ENCODE measurements at places on chromosomes 2 and 18.

DNA sequence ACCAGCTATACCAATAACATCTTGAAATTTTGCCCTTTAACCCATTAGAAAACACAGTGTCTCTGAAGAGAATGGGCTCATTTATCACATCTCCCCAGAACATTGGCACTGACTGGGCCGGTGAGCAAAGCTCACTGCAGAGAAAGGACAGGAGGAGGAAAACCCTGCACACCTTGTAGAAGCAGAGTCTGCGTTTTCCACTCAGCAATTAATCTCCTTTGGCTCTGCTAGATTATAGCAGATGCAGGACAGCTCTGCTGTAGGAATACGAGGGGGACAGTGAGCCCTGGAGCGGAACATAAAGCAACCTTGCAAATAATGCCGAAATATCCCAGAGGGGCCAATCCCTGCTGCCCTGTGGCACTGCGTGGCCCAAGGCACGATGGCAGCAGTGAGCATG lies 113.9 kb downstream of the TSN start:
- no peak for DNase-seq

- no peak for DNase-seq
These were observed 13.3 kb downstream of the RAB1A start for GRCh38 chr2:65116645-65117044.

GRCh38 chr2:96636551-96637171 lies 1.5 kb downstream of the KANSL3 start:
- DNase-seq, result no peak

DNA sequence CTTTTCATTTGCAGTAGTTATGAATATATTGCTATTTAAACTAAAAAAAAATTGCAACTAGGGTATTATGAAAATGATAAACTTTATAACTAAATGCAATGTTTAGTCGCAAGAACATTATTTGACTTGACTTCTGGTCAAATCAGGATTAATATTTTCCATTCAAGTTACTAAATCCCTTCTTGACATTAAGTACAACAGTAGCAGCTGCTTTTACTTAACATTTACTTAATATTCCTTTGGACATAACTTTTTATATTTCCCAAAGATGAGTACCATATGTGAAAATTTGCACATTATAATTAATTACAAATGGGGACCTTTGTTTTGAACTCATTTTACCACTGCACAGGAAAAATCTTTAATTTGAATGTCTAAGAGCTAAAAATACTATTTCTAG lies 74.0 kb downstream of the PMS1 start:
- no peak for DNase-seq

DNA sequence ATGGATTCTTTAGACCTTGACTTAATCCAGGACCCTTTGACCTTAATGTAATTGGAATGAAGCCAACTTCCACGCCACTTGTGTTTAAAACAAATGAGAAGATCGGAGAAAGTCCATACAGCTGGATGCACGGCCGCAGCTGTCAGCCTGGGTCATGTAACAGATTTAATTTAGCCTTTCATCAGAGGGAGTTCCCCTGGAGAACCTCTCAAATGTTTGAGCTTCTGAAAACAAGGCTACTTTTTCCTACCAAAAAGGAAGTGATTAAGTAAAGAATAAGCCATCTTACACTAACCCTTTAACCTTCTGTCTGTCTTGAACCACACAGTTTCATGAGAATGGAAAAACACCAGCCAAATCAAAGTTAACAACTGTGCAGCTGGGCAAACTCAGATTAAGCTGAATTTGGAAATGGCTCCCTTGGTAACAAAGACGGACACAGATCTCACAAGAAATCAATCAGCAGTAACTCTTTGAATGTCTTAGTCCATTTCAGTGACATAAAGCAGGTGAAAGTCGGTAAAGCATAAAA lies 103.6 kb downstream of the DOCK10 start:
- DNase-seq, result no peak

DNA sequence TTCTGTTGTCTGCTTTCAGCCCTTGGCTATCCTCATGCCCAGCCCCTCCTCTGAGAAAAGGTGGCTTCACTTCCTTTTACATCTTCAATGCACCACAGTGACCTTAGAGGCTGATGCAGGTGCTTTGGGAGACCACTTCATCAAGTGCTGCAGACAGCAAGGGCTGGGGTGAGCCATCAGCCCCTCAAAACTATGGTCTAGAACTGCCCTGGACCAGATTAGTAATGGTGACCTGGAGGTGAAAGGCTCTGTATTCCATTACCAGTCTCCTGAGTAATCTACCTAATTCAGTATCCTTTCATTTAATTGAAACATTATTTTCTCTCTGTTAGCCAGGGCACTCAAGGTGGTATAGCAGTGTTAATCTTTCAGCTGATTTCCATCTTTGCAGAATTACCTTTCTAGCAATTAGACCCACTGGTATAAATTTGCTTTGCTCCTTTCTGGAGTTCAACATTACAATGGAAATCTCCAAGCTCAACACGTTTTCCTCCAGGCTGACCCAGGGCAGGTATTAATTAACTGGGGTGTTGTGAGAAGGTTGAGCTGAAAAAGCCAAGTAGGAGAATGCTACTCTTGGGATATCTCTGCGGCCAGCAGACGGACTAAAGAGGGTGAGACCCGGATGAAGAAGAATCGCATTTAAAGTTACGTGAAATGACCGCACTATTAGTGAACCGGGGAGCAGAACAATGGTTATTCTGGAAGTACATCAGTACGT lies 469.0 kb downstream of the MEIS1 start:
- no peak for DNase-seq

GRCh38 chr2:42350434-42351063 lies 10.5 kb downstream of the COX7A2L start:
- no peak for DNase-seq

- no peak for DNase-seq
These were observed 17.1 kb upstream of the ATOH8 start for GRCh38 chr2:85736456-85737355.

GRCh38 chr2:140842110-140842509 lies 1288.7 kb downstream of the LRP1B start:
- no peak for DNase-seq

- DNase-seq, result no peak
These were observed 22.9 kb downstream of the MBP start for GRCh38 chr18:77109648-77110019.

GRCh38 chr18:35331367-35332087 lies 12.7 kb downstream of the ZNF24 start:
- DNase-seq, result no peak

DNA sequence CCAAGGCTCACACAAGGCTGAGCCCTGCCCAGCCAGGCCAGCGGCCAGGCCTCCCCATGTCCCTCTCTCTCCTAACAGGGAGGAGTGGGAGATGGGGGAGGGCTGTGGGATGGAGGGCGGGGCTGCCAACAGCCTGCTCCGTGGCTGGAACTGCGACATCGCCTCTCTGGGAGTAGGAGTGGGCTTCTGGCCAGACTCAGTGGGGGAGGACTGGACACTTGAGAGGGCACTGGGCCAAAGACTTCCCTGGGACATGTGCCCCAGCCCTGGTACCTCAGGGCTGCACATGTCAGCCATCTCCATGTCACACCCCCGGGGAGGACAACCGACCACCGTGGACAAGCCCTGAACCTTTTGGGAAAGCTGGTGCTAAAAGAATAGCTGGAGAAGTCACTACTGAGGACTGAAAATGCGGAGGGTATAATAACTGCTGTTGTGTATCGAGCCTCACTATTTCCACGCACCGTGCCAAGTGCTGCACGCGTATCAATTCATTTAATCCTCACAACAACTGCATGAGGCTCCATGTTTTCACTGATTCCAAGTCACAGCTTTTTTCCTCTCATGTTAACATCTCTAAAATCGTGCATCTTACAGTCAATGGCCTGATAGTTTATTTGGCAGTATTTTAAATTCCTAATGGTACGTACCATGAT lies 127.3 kb downstream of the MSH2 start:
- DNase-seq, result no peak

- DNase-seq, result no peak
These were observed 264.5 kb downstream of the BCL2 start for GRCh38 chr18:63054901-63055584.

DNA sequence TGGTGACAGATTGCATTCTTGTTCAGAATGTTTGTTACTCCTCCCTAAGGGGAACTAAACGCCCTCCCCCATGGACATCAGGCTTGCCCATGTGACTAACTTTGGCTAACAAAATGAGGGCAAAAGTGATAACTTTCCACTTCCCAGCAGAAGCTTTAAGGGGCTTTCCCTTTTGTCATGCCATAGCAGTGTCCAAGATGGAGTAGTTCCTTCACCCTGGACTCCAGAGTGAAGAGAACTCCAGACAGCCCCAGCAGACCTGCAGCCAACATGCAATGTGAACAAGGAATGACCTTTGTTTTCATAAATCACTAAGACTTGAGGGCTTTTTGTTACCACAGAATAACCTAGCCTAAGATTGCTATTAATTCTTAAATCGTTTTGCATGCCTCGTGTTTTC lies 163.5 kb downstream of the ZEB2 start:
- DNase-seq, result no peak

DNA sequence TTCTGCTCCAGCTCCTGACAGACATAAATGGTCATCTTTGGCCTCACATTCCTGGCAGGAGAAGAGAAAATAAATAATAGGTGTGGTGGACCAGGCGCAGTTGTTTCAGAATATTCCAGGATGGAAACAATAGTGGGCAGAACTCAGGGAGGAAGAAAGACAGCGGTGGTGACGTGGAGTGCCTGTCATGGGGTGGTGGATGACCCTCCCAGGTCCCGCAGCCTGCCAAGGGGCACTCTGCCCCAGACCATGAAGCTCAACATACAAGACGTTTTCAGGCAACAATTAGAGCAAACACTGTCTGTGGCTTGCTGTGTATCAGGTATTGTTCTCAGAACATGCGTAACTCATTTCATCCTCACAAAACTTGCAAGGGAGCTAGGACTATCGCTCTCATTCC lies 50.9 kb downstream of the TFCP2L1 start:
- DNase-seq, result no peak
